ENCODE measurements at places on chromosomes 2 and 18.

GRCh38 chr2:6341588-6342129 lies 524.0 kb downstream of the CMPK2 start:
- DNase-seq, result no peak

- DNase-seq, result no peak
Measured at GRCh38 chr2:44097322-44097907, 71.3 kb upstream of the PPM1B start.

GRCh38 chr2:170006587-170007325 lies 171.2 kb upstream of the MYO3B start:
- DNase-seq, result no peak

- no peak for DNase-seq
Measured at GRCh38 chr2:233593201-233593600, 24.2 kb upstream of the UGT1A8 start.

GRCh38 chr18:42338683-42339082 lies 383.6 kb downstream of the PIK3C3 start:
- no peak for DNase-seq

- no peak for DNase-seq
Measured at GRCh38 chr2:147711031-147711430, 133.8 kb upstream of the ACVR2A start.

GRCh38 chr2:85191157-85191556 lies 58.0 kb downstream of the TCF7L1 start:
- DNase-seq, result no peak
